Upper lobe of left lung (tissue), 6 donors: ENCODE measurements at places on chromosomes 11 and 22. TPM values are rescaled to one million over a fixed set of nuclear protein-coding genes. Genes with fewer than 3 reads are reported as not detected.

Gene BDNF
- 3.6 TPM for total RNA-seq

DNA sequence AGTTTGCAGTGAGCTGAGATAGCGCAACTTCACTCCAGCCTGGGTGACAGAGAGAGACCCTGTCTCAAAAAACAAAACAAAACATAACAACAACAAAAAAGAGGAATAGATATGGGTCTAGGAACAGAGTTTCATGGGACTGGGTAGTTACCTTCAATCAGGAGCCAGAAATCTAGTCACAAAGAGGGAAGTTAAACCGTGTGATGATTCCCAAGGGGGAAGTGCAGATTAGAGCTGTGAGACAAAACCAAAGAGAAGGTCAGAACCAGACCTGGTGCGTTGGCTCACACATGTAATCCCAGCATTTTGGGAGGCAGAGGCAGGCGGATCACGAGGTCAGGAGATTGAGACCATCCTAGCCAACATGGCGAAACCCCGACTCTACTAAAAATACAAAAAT, 42.1 kb upstream of the LARGE1 start:
- no peak overlapping the region for H3K4me3 ChIP-seq
- DNase-seq, result no peak
- H3K4me1 ChIP-seq, result peaks cover 3% of the 10 kb centered on the region
- no peak overlapping the region for H3K27ac ChIP-seq
- no peaks in the 10 kb centered on the region for H3K36me3 ChIP-seq

Gene PLAAT5
- 1.0 TPM for total RNA-seq

DNA sequence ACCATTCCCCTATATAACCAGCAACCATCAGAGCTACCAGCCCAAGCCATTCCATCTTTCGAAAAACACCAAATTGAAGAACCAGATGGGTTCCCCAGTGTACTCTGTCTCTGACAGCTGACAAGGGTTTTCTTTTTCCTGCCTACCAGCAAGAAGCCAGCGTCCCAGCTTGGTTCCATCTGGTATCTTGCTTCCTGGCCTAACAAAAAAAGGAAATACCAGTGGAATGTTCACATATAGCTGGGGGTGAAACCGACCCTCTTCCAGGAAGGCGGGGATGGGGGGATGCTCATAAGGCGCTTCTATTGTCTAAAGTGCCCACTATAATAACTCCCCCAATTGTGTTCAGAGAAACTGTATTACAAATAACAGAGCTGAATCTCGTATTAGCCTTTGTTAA, 172.3 kb downstream of the LDLRAD3 start:
- H3K4me3 ChIP-seq, result no peak overlapping the region
- no peaks in the 10 kb centered on the region for H3K27me3 ChIP-seq
- no peak overlapping the region for H3K27ac ChIP-seq
- DNase-seq, result no peak
- H3K4me1 ChIP-seq, result no peaks in the 10 kb centered on the region

Gene HBD
- not detected for total RNA-seq

DNA sequence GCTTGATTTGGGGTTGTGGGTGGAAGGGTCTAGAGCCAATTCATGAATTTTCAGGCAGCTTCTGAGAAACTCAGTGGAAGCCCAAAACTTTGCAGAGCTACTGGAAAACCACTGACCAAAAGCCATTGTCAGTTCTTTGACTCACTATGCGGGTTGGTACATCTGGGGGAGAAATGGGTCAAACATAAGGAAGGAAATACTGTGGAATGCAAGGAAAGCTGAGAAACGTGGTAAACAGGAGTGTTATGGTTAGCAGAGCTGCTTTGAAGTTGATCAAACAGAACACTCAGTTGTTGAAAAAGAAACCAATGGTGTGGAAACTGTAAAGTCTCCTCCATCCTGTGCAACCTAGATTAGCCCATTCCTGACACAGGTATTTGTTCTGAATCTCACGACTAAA, 6.3 kb upstream of the ABTB2 start:
- no peaks in the 10 kb centered on the region for H3K36me3 ChIP-seq
- no peak overlapping the region for H3K4me3 ChIP-seq
- H3K27me3 ChIP-seq, result no peaks in the 10 kb centered on the region
- no peak for DNase-seq
- peaks cover under 1% of the 10 kb centered on the region for H3K4me1 ChIP-seq

DNA sequence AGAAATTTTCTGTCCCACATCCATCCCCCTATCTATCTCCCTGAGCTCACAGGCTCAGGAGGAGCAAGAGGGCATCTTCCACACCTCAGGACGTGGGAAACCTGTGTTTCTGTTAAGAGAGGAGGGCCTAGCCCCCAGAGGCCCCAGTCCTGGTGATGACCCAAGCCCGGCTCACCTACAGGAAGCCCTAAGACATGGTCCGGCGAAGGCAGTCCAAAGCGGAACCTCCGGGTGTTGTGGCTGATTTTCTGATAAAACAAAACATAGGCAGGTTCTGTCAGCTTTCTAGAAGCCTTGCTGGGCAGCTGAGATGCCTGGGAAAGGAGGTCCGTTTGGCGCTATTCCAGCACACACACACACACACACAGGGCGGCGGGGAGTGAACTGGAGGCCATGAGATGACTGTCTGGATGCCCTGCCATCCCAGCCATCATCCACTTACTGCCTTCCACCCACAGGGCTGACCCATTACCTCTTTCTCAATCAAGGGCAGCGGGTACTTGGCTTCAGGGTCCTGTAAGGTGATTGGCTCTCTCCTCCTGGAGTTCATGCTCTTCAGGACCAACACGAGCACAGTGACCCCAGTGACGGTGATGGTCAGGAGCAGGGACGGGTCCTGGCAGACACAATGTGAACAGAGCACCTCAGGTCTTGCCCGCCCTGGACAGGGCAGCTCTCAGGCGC, 882 bp downstream of the CYB5R2 start:
- H3K36me3 ChIP-seq, result no peaks in the 10 kb centered on the region
- DNase-seq, result no peak
- peaks cover 5% of the 10 kb centered on the region for H3K27me3 ChIP-seq
- H3K27ac ChIP-seq, result no peak overlapping the region

DNA sequence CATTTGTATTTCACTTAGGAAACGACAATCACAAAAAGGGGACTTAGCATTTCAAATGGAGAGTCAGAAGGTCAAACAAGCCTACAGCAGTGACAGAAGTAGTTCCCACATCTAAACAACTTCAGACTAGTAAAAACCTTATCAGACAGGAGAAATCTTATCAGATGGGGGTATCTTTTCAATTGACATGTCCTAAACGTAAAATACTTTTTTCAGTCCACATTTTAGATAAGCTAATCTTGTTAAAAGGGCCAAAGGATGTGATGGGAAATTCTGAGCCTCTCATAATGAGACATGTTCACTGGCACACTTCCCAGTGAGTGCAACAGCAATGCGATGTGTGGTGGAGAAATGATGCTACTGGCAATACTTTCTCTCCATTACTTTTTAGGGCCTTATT, 2.4 kb downstream of the MAPK1 start:
- H3K4me1 ChIP-seq, result peaks cover 49% of the 10 kb centered on the region
- no peak overlapping the region for H3K4me3 ChIP-seq
- peak; percentile 54 for DNase-seq
- H3K36me3 ChIP-seq, result no peaks in the 10 kb centered on the region
- H3K27ac ChIP-seq, result no peak overlapping the region
- no peaks in the 10 kb centered on the region for H3K27me3 ChIP-seq

Gene PKDREJ
- total RNA-seq, result not detected

Gene BMAL1
- total RNA-seq, result 35.2 TPM

Gene OR52N4
- total RNA-seq, result 1.9 TPM

Gene FOLR2
- 9.9 TPM for total RNA-seq

GRCh38 chr11:66789097-66789890, 53.9 kb upstream of the RCE1 start:
- no peaks in the 10 kb centered on the region for H3K4me1 ChIP-seq
- no peak overlapping the region for H3K27ac ChIP-seq
- H3K27me3 ChIP-seq, result no peaks in the 10 kb centered on the region
- no peak overlapping the region for H3K4me3 ChIP-seq
- DNase-seq, result no peak

Gene UBE2L6
- 49.7 TPM for total RNA-seq

DNA sequence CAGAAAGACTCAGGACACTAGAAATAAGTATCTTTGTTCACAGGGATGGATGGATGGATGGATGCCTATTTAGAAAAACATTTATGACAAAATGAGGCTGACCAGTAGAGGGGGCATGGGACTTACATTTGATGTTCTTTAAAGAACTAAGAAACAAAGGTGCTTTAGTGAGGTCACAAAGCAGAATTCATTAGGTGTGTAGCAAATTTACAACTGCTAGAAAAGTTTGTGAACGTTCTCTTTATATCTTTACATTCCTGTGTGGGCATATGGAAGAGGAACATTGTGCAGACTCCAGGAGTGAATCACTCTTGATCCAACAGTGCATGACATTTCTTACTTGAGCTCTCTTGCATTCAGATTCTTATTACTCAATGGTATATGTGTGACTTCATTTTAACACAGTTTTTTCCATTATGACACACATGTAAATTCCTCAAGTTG, 15.8 kb upstream of the SIK2 start:
- DNase-seq, result no peak
- no peaks in the 10 kb centered on the region for H3K27me3 ChIP-seq
- H3K4me3 ChIP-seq, result no peak overlapping the region
- H3K4me1 ChIP-seq, result no peaks in the 10 kb centered on the region

DNA sequence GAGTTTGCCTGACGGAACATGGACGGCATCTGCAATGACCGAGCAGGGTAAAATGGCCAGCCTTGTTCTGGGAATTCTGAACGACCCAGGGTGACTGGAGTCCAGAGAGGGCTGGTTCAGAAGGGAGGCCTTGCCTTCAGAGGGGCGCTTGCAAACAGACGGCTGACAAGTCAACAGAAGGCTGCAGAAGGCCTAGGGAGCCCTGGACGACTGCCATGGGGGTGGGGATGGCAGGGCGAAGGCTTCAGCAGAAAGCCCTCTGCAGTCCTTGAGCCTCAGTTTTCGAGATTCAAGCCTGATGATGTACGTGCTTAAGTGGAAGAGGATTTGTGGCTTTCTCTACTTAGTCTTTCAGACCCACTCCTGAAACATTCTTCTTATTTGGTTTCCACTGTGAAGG, 117.1 kb upstream of the TBCEL start:
- H3K4me1 ChIP-seq, result no peaks in the 10 kb centered on the region
- no peaks in the 10 kb centered on the region for H3K36me3 ChIP-seq
- H3K27ac ChIP-seq, result no peak overlapping the region
- H3K27me3 ChIP-seq, result no peaks in the 10 kb centered on the region

DNA sequence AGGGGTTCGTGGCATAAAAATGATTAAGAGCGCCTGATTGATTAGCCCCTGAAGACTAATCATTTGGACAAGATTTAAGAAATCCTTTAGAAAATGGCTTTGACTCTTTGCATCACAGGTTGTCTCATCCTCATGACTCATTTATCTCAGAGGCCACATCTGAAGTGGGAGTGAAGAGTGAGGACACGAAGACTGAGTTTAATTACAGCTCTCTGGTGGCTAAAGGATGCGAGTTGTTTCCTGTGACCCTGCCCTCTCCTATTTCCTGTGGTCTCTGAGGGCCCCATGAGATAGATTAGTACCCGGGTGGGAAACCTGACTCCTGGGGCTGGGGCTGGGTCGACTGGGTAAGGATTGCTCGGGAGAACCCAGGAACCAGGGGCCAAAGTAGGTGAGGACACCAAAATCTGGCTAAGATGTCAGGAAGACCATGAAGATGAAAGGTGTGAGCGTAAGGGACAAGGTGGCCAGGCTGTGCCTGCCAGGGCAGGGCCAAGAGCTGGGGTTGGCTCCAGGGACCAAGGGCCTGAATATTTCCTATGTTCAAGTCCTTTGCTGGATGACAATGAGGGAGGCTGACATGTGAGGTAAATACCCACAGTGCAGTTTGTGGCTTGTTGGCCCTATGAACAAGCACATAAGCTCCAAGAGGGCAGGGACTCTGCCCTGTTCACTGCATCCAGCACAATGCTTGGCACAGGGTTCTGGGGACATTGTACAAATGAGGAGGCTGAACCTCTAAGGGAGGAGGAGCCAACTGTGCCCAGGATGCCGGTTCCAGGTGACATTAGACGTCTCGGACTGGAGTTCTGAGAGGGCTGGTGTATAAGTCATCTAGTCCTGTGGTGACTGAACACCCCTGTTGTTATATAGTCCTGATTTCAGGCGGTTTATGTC, 3.6 kb downstream of the OTOG start:
- DNase-seq, result no peak
- no peaks in the 10 kb centered on the region for H3K4me1 ChIP-seq
- H3K27ac ChIP-seq, result no peak overlapping the region
- H3K36me3 ChIP-seq, result no peaks in the 10 kb centered on the region

Gene SCN2B
- total RNA-seq, result 0.30 TPM

GRCh38 chr11:74909812-74910211, 39.1 kb downstream of the XRRA1 start:
- no peak for DNase-seq
- no peak overlapping the region for H3K4me3 ChIP-seq
- no peaks in the 10 kb centered on the region for H3K4me1 ChIP-seq
- H3K36me3 ChIP-seq, result peaks cover 13% of the 10 kb centered on the region

Gene TSPO
- 264 TPM for total RNA-seq

DNA sequence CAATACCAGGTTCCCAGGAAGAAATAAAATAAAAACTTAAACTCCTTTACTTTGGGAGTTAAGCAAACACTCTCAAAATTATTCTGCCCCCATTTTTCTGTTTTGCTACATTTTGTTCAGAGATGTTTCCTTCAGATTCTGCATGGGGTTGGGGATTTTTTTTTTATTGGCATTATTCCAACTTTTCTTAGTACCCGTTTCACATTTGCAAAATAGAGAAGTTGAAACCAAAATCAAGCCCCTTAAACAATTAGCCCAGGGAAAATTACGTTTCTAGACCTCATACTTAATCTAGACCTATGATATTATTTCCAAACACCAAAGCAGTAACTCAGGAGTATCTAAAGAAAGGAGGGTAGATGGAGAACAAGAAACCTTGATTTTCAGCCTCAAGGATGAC, 20.6 kb upstream of the MS4A7 start:
- no peaks in the 10 kb centered on the region for H3K36me3 ChIP-seq
- no peak overlapping the region for H3K27ac ChIP-seq
- no peak for DNase-seq
- H3K4me1 ChIP-seq, result no peaks in the 10 kb centered on the region
- H3K4me3 ChIP-seq, result no peak overlapping the region

DNA sequence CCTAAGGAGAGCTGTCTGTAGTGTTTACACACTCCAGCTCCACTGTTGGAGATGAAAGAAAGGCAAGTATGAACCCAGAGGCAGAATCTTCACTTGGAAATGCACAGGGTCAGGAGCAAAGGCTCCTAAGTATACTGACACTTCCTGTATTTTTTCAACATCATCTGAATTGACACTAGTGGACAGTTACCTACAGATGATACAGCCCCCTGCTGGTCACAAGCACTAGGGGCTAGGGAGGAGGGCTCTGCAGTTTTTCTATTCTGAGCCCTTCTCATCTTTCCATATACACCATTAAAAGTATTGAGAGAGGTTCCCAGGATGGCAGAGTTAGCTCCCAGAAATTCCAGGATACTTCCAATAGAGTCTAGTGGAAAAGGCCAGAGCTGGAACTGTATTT, 290.3 kb upstream of the API5 start:
- H3K4me1 ChIP-seq, result no peaks in the 10 kb centered on the region
- H3K4me3 ChIP-seq, result no peak overlapping the region
- no peak for DNase-seq
- H3K27ac ChIP-seq, result no peak overlapping the region
- H3K36me3 ChIP-seq, result no peaks in the 10 kb centered on the region

Gene AMBRA1
- 30.4 TPM for total RNA-seq

GRCh38 chr22:50139843-50140415, 30.6 kb upstream of the PANX2 start:
- DNase-seq, result no peak
- H3K4me1 ChIP-seq, result no peaks in the 10 kb centered on the region
- H3K27me3 ChIP-seq, result no peaks in the 10 kb centered on the region
- no peaks in the 10 kb centered on the region for H3K36me3 ChIP-seq
- no peak overlapping the region for H3K4me3 ChIP-seq
